ENCODE measurements at places on chromosomes 11 and 22.
A peak's percentile ranks its signal among the peaks of the same experiment; 100 is the strongest.

DNA sequence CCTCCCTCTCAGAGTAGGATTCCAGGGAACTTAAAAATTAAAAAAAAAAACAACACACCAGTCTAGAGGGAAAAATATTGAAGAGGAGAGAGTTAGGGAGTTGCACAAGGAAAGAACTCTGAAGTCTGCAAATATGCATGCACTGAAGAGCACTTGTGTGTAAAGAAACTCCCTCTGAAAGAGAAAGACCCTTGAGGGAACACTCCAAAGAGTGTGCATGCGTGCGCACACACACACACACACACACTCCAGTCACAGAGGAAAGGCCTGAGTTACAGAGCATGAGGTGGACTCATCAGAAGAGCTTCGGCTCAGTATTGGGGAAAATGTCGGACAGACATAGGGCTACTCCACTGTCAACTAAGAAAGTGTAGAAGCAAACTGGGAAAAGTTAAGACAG is 30.1 kb downstream of the GGTLC2 start:
- DNase-seq, result no peak

- no peak for DNase-seq
Observed at GRCh38 chr11:85752201-85752889, 58.6 kb downstream of the SYTL2 start.

DNA sequence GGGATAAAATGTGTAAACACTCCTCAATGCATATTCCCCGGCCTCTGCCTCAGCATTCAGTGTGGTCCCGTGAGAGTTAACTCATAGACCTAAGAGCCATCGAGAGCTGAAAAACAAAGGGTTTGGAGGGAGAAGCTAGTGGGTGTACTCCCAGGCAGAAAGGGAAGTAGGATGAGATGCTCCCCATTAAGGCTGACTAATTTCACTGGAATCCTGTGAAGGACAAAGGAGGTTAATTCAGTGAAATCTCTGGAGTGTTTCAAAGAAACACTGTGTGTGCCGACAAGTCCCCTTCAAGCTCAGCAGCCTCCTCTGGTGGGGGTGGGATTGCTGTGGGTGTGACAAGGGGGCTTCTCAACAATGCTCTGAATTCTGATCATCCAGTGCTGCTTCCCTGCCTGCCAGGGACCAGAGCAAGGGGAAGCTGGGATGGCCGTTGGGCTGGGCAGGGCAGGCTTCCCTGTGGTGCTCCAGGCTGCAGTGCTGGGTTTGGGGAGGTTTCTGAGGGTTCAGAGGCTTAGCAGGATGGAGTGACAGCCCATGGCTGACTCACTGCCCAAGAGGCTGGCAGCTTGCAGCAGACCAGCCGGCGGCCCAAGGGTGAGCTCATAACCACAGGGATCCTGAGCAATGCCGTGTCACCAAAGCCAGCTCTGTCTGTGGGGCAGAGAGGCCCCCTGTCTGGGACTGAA is 61.4 kb upstream of the BMAL1 start:
- DNase-seq, result peak; percentile 98

DNA sequence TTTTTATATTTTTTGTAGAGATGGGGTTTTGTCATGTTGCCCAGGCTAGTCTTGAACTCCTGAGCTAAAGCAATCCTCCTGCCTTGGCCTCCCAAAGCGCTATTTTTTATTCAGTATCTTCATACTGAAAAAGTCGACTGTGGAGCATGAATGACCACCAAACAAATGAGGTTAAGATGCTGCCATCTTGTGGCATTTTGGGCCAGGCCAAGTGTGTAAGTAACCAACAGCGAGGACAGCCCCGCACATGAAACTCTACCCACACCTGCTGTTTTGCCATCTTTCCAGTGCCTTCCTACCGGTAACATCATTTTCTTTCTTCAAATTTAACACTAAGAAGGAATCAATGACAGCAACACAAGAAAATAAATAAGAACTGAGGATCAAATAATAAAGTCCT is 32.2 kb upstream of the AQP11 start:
- DNase-seq, result no peak

DNA sequence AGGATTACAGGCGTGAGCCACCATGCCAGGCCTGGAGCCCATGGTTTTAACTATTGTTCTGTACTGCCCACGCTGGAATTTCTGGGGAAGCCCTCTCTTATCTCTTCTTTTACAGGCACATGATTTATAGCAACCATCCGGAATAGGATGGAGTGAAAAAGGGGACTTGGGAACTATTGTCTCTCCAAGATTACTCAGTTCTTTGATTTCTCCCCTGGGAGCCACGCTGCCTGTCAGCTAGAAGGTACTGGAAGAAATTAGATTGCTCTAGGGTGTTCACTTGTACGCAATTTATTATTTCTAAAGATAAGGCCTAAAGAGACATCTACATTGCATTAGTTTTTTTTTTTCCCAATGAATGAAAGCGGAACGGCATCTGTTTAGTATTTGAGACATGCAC is 65.6 kb upstream of the PTPRJ start:
- no peak for DNase-seq

DNA sequence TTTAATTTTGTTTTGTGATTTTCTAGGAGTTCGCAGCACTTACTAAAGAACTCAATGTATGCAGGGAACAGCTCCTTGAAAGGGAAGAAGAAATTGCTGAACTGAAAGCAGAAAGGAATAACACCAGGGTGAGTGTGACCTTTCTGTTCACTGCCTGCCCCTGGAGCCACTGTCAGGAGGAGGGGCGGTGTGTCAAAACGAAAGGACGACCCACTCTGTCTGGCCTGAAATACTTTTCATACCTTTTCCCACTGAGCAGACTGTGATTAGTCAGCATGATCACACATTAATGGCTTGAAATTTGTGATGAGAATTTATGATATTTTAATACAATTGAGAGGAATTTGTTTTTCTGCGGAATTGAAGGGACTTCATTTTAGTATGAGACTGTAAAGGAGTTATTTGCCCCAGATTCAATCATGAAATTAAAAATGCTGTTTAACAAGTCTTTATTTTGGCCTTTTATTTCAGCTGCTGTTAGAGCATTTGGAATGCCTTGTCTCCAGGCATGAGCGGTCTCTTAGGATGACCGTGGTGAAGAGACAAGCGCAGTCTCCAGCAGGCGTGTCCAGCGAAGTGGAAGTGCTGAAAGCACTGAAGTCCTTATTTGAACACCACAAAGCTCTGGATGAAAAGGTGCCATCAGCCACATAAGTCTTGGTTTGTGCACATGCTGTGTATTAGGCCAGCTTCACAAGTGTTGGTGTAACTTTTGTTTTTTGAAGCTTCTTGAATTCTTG is 54.1 kb downstream of the PPFIA1 start:
- DNase-seq, result peak; percentile 36

DNA sequence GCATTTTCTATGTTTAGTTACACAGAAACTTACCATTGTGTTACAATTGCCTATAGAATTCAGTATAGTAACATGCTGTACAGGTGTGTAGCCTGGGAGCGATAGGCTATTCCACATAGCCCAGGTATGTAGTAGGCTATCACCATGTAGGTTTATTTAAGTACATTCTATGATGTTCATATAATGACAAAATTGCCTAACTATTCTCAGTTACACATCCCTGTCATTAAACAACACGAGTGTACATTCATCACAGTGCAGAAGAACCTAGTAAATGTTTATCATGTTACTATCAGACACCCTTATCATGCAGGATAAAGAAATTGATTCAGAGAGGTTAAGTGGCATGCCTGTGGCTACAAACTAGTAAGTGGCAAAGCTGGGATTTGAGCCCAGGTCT is 28.4 kb upstream of the BMAL1 start:
- DNase-seq, result no peak

DNA sequence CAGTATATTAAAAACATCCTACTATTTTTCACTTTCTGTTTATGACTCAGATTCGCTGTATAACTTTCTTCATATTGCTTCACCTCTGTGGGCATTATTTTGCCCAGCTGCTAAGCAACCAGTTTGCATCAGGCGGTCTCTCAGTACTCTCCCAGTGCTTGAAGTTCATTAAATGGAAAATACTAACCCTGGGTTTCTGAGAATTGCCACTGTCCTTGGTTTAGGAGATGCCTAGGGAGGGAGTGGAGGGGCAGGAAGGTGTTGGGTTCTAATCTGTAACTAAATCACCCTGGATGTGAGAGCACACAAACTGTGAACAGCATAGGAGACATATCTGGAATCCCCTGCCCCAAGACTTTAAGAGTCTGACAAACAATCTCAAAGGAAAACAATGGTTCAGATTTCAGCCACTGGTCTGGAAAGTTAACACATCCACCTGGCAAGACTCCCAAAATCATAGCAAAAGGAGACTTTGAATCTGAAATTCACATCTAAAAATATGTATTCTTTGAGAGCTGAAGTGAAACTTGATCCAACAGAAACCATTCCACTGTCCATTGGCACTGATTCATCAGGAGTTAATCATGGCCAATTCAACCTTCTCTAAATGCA is 540.0 kb downstream of the SOX6 start:
- DNase-seq, result no peak

DNA sequence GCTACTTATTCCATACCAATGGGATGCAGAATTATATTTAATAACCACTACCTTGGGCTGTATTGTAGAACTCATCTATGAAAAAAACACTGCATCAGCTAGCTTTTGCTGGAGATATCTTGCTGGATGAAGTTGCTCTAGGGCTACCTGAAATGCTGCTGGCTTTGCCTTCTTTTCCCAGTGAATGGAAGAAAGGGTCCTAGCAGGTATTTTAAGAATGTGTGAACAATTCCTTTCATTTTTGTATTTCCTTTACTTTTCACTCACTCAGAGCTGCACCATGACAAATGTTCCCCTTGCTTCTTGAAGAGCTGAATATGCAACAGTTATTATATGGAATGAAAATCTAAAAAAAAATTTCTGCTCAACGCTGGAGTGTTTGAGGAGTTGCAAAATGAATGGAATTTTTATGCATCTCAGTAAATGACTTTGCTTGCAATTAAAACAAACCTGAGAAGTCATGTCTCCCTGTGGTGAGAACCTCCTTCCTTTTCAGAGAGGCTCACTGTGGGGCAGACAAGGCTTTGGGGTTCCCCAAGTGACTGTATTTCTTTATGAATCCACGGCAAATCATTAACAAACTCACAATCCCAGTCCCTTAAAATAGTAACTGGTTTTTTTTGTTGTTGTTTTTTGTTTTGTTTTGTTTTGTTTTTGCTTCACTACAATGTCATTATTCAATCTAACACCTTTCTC is 566.8 kb upstream of the KIRREL3 start:
- DNase-seq, result no peak

- DNase-seq, result no peak
Observed at GRCh38 chr22:20957102-20957682, 9.9 kb upstream of the AIFM3 start.

DNA sequence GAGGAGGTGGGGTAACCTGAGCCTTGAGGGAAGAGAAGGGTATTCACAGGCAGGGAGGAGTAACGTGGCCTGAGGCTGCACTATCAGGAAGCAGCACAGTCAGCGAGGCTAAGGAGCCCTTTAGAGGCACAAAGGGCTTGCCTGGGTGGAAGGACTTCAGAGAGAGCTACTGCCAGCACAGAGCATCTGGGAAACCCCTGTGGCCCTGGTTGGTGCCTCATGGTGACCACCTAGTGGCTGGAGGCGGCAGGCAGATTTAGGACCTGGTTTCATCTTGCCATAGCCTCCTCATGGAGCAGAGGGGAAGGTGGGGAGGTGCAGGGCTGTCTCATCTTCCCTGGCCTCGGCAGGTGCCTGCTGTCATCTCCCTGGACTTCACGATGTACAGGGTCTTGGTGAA is 64.5 kb downstream of the MPPED1 start:
- DNase-seq, result no peak

- no peak for DNase-seq
Observed at GRCh38 chr11:99371257-99371656, 350.5 kb downstream of the CNTN5 start.

DNA sequence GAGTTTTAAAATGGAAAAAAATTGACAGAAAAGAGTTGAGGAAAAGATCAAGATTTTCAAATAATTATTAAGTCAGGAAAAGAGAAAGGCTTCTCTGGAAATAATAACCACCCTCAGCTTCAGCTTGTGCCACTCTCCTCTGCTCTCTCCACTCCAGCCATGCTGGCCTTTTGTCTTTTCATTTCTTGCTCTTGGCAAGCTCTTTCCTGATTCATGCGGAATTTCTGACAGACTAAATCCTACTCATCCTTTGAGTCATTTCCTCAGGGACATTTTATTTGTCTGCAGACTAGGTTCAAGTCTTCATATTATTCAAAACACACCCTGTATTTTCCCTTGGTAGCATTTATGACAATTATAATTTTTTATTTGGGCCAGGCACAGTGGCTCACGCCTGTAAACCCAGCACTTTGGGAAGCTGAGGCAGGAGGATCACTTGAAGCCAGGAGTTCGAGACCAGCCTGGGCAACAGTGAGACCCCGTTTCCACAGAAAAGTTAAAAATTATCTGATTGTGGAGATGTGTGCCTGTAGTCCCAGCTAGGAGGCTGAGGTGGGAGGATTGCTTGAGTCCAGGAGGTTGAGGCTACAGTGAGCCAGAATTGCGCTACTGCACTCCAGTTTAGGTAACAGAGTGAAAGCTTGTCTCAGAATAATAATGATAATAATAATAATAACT is 7.8 kb upstream of the P4HA3 start:
- DNase-seq, result peak; percentile 82

DNA sequence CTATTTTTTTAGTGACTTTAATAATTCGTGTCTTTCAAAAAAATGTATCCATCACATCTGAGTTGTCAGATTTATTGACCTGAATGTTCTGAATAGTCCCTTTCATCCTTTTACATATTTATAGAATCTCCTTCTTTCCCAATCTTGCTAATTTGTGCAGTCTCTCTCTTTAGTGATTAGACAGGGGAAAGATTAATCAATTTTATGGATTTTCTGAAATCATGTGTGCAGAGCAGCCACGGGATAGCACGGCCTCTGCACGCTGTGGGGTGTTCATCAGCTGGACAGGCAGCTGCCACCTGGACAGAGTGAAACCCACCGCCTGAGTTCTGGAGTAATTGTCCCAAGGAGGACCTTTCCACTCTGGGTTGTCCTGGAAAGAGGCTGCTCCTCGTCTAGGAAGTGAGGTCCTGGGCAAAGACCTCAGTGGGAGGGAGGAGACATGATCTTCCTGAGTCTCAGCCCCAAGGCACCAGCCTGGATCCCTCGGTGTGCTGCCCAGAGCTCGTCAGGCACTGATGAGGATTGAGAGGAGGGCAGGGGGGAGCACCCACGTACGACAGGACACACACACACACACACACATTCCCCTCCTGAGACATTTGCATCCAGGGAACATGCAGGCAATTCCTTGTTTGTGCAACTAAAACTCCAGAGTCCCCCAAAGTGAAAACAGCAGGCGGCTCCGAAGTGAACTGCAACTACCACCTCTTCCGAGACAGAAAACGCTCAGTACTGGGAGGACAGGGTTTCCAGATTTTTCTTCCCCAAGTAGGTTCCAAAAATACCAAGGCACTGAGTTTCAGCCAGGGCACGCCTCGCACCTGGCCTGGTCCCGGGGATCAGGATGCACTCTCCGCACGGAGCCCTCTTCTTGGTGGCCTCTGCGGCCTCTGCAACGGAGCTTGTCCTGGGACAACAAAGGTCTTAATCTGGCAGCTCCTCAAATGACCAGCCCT is 22.5 kb upstream of the KRTAP5-6 start:
- DNase-seq, result no peak

GRCh38 chr22:29385151-29385704 is 3.1 kb downstream of the AP1B1 start:
- no peak for DNase-seq

- DNase-seq, result no peak
Observed at GRCh38 chr11:112929432-112929831, 31.8 kb upstream of the NCAM1 start.

- DNase-seq, result no peak
Observed at GRCh38 chr11:113549611-113550578, 74.7 kb upstream of the DRD2 start.

GRCh38 chr11:113572136-113572735 is 97.0 kb upstream of the DRD2 start:
- no peak for DNase-seq

GRCh38 chr22:39214006-39214382 is 30.8 kb downstream of the PDGFB start:
- DNase-seq, result peak; percentile 9

Measured in RCC 7860 (cell line).